ENCODE measurements at places on chromosomes 7 and 10.

DNA sequence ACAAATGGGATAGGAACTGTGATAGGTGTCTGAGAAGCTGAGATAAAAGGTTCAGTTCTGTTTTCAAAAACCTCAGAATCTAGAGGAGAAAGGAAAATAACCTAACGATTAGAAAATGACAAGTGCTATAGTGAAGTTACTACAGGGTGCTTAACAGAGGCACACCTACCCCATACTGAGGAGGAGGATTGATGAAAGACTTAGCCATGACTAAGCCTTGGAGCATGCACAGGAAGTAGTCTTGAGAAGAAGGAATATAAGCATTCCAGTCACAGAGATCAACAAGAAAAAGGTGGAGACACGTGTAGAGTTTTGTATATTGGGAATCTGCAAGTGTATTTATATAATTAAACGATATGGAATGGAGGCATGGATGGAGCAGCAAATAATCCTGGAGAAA is 1225.5 kb upstream of the CELF2 start:
- no peak for DNase-seq

DNA sequence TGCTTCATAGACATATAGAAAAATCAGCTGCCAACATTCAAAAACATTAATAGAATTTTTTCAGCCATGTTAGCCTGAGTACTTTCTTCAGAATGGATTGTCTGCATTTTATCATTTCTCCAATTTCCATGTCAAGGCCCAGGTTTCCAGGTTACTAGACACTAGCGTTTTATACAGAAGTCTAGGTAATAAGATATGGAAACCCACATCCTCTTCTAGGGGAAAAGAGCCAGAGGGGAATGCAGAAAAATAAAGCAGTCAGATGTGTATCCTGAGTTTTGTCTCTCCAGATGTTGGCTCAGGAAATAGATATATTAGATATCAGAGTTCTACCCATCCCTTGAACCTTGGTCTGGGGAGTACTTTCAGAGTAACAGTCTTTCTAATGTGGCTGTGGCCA is 20.4 kb downstream of the GIMAP4 start:
- DNase-seq, result no peak

GRCh38 chr10:113300617-113301016 is 252.2 kb upstream of the HABP2 start:
- DNase-seq, result no peak

DNA sequence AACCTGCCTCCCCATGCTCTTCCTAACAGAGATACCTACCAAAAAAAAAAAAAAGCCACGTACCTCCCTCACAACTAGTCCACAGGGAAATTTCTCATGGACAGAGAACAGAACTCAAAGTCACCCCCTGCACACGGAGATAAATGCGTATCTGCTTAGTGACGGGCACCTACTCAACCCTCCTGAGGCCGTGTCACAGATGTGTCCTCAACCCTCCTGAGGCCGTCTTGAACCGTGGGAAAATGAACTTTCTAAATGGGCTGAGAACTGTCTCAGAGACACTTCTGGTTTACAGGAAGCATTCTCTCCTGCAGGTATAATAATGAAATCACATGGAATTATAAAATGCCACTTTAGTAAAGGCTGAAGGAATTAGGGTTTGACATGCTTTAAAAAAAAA is 155.9 kb downstream of the DIP2C start:
- DNase-seq, result no peak

Data from AML-193 (cell line).